ENCODE measurements at places on chromosomes 3 and 15.

GRCh38 chr3:71580636-71581456 is 2.7 kb downstream of the FOXP1 start:
- no peak for DNase-seq

- DNase-seq, result no peak
Observed at GRCh38 chr3:135382621-135383020, 582.9 kb upstream of the PPP2R3A start.

DNA sequence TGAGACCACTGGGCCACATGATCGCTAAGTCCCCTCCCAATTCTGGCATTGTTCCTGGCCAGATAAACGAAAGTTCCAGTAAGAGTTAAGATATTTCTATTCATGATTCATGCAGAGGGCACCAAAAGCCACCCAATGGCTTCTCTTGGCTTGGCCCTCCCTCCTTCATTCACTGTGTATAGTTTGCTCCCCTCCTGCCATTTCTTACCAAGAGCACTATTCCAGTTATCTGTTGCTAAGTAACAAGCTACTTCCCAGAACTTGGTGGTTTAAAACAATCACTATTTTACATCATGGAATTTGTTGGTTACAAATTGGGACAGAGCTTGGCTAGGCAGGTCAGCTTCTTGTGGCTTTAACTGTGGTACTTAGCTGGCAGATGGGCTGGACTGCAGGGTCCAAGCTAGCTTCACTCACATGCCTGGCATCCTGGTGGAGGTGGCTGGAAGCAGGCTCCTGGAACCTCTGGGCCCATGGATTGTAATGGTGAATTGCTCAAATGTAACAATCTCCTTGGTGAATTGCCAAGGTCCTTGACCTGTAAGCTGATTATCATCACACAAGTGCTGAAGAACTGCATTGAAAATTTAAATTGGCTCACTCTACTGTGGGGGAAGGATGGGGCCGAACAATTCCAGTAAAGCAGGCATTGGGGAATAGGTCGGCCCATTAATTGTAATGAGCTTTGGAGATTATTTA is 16.6 kb downstream of the EAF1 start:
- no peak for DNase-seq

DNA sequence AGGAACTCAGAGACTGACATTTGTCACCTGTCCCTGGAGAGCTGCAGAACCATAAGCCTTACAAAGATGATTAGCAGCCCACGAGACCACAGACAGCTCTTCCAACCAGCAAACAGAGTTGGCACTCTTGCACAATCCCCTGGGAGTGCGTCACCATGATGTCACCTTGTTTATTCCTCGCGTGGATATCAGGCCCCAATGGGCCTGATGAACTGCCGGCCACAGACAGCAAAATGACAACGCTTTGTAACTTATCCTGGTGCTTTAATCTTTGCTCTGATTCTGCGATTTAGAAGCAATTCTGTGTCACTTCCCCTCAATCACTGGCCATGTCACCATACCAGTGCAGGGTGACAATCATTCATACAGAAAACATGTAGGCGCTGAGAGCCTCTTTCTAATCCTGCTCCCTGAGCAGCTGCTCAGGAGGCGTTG is 89.2 kb downstream of the TAMM41 start:
- peak; percentile 9 for DNase-seq

DNA sequence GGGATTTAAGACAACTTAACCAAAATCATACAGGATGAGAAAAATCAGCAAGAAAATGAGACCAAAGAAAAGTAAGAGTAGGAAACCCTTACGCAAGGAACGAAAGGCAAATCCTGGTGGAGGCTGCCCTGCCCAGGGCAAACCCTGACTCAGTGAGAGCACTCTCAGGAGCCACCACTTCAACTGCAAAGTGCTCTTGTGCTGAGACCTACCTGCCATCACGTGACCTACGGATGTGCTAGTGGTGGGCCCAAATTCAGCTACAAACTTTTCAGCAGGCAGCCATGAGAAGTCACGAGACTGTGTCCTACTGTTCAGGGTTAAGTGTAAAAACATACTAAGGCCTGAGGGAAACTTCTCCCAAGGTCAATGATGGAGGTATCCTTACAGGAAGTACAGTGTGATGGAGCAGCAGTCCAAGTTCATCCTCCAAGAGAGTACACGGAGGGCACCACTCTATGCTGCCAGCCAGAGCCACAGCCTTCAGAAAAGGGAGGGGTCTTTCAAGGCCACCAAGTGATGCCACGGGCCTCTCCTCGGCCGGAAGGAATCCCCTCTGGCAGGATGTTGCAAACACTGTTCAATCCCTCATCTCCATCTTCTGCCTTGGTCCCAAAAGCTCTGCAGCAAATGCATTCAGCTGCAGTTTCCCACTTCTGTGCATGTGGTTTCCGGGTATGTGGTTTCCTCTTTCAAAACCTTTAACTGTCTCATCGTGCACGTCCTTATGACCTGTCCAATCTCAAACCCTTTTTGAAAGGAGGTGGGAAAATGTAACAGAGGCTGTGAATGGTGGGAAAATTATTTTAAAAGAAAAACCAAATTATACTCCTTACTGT is 9.5 kb downstream of the CHSY1 start:
- peak; percentile 21 for DNase-seq

DNA sequence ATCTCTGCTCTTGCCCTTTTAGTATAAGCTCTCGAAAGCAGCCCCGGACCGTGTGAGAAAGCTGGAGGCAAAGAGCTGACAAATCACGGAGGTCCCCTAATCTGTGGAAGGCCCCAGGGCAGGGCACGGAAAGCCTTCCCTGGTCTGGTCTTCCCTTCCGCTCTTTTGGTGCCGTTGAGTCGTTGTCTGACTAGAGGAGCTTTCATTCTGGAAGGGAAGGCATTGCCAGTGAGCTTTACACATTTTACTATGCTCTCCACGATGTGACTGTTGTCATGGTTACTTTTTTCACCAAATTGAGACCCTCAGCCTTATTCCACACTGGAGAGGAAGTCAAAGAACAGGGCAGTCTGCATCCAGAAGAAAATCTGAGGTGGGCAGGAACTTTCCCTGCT is 71.7 kb downstream of the CYP19A1 start:
- DNase-seq, result no peak

DNA sequence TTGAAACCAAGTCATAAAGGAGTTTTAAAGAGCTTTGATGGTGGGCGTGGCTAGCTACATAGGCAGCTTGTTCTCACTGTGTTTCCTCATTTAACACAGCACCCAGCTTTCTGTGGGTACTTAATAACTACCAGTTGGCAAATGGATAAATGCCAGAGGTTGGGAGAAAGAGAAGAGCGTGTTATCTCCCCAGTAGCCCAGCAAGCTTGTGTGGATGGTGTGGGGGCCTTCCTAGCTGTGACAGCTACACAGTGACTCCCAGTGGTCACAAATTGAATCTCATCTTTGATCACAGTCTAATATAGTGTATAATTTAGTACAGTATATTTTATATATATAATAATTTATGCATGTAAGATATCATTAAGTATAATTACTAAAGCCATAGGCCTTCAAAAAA is 984.1 kb downstream of the EPHA3 start:
- no peak for DNase-seq

DNA sequence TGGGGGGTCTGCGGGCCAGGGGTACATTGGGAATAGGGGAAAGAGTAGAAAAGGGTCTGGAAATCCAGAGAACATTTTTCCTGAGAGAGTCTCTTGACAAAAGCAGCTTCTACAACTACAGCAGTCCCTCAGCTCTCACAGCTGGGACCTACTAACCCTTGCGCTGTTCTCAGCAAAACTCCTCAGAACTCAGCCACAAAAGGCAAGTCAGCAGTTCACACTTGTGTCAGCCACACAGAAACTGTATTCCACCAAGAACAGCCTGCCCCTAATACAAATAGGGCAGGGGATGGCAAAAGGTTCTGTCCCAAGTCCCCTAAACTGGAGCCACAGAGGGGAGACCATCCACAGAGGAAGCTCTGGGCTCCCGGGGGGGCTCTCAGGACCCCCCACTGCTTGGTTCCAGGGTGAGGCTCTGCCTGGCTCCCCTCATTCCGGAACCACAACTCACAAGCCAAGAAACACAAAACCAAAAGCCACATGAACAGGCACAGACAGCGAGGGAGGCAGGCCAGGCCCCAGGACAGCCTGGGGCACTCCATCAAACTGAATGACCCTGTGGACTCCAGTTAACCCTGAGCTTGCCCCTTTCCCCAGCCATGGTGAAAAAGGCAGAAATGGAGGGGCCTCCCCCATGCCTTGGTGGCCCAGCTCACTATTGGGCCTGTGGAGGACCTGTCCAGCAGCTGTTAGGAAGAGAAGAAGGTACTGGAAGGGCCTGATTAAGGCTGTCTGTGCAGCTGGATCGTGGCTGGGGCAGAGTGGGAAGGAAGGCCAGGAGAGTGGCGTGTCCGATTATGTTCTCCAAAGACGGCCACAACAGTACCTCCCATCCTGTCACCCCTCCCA is 162.0 kb downstream of the CHSY1 start:
- no peak for DNase-seq

DNA sequence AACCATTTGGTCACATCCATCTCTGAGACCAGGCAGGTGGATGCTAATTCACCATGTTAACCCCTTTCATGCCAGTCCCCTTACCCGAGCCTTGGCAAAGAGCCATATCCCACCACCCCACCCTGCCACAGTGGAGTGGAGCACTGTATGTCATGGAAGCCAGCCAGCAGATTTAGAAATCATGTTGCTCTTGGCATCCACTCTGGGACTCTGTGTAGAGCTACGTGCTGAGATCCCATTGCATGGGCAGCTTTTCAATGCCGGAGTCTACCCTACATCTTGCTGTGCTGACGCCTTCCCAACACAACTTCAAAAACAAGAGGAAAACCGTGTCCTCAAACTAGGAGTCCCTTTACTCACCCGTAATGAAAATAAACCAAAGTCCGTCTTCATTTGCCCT is 131.0 kb downstream of the NTRK3 start:
- DNase-seq, result no peak

DNA sequence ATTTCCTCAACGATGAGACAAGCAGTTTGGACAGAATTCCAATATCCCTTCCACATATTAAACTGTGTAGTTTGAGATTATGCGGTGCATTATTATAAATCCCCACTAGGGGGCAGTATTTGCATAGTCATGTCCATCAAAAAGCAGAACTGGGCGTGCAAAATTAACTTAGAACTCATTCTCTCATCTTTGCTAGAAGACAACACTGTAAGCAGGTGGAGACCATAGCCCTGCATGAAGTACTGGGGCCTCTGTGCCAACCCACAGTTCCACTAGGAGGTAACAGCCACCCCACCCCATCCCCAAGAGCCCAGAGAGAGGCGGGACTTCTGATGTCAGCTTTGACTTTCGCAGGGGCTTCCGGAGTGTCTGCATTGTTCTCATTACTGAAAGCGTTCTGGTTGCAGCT is 106.6 kb upstream of the TMC3 start:
- peak; percentile 29 for DNase-seq

GRCh38 chr15:22891426-22892210 is 53.2 kb downstream of the NIPA2 start:
- no peak for DNase-seq

Data from RCC 7860 (cell line).